ENCODE measurements at places on chromosomes 7 and 10. TPM values are rescaled to one million over a fixed set of nuclear protein-coding genes. Genes with fewer than 3 reads are reported as not detected.

DNA sequence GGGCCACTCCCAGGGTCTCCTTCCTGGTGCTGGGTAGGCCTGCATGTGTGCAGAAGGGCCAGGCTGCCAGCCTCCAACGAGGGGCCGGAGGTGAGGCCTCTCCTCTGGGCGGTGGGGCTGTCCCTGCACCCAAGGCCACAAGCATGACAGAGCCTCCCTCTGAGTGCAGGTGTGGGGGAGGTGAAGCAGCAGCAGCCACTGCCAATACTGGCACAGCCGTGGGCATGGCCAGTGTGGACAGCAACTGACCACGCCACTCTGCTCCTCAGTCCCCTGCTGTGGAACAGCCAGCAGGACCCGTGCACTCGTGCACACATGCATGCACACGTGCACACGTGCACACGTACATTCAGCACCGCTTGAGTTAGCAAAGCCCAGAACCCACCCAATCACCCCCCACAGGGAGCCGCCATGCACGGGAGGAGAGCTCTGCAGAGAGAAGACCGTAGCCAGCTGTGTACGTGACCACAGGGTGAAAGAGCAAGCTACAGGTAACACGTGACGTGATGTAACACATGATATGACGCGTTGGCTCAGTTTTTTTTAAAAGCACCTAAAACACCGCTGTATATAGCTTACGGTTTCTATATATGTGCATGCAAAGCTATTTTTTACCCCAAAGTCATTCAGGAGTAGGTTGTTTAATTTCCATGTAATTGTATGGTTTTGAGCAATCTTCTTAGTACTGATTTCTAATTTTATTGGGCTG lies 23.1 kb downstream of the PAPOLB start:
- no peak for DNase-seq

DNA sequence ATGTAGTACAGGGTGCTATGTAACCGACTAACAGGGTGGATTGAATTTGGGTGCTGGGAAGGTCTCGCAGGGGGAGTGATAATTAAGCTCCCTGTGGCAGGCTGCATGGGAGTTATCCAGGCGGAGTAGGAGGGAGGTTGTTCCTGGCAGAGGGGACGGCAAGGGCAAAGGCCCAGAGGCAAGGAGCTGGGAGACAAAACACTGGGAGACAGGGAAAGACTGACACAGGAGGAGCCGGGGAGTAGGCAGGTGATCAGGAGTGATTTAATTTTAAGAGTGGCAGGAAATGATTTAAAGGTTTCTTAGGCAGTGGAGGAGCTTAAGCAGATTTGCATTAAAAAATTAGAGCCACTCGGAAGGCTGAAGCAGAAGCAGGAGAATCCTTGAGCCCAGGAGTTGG lies 40.7 kb upstream of the LEP start:
- peak; percentile 15 for DNase-seq

DNA sequence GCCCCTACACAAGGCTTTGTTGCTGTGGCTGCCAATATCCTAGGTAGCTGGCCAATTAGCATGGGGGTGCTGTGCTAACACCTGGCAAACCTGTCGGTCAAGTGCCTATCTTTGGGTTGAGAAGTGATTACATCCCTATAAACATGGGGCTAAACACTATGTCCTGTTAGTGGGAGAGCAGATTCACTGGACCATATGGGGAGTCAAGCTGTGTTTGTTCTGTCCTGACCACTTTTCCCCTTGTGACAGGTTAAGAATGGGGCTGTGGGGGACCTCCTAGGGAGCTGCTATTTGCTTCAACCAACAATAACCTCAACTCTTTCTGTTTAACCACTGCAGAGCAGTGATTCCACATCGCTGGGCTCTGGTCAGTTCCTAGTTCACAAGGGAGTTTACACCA lies 151.5 kb upstream of the AOAH start:
- no peak for DNase-seq

GRCh38 chr10:127919418-127920271 lies 12.7 kb downstream of the PTPRE start:
- no peak for DNase-seq

DNA sequence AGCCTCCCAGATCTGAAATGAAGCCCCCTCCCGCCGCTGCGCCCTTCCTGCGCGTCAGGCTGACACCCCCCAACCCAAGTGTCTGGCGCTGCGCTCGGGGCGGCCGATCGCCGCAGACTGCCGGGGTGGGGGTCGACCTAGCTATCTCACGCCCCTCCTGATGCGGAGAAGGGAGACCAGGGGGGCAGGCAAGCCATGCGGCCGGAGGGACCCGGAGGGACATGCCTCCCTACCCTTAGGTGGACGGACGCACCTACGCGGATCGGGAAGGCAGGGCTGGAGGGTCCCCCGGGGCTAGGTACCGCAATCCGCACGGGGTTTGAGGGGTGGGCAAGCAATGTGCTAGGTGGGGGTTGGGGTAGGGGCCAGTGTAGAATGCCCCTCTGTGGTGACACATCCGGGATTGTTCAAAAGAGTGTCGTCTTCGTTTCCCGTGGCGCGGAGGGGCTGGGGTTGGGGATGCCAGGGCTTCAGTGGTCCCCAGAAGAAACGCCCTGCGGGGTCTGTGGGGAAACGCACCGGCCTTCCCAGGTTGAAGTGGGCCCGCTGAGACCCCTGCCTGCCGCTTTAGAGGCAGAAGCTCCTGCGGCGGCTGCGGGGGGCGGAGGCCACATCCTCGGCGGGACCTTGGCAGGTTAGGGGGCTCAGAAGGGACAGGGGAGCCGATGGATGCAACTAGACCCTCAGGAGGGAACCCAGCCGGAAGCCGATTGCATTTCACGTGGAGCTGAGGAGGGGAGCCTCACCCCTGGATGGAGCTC lies 913 bp downstream of the ADCYAP1R1 start:
- no peak for DNase-seq

Gene TAF5
- total RNA-seq: 1.6 TPM

Gene TMEM236
- 0.49 TPM for total RNA-seq

Gene ARMC3
- not detected for total RNA-seq

Gene OGDHL
- 6.0 TPM for total RNA-seq

DNA sequence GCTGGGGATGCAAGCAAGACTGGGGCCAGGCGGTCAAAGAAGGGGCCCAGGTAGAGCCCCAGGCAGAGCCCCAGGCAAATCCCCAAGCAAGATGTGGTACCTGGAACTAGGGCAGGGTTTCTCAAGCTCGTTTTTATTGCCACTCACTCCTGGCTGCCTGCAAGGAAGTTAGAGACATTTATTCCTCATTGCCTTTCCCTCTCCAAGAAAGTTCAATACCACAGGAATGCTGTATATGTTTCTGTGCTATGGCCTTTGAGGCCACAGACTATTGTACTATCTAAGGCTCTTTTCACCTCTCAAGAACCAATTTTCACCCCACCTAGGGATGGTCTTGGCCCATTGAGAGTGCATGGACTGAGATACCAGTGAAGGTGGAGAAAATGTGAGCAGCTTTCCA lies 71.3 kb downstream of the TACC2 start:
- no peak for DNase-seq

Gene ADAM22
- total RNA-seq: 26.4 TPM

- no peak for DNase-seq
Measured at GRCh38 chr7:15397922-15398760, 163.7 kb downstream of the AGMO start.

DNA sequence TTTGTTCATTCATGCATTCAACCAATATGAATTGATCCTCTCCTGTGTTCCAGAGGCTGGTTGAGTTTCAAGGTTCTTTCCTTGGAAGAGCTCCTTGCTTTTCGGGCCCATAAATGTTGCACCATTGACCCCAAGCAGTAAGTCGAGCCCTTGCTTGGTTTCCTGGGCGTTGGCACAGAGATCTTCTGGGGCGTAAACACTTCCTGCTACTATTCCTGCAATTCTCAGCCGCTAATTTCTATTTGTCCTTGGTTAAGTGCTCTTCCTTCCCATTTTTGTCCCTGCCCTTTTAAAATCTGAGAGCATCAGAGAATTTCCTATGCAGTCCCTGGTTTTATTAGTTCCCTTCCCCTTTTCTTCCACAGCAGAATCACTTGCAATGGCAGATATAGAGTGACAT lies 44.1 kb upstream of the ADRB1 start:
- no peak for DNase-seq

GRCh38 chr10:73872190-73872710 lies 2.1 kb downstream of the CAMK2G start:
- no peak for DNase-seq

GRCh38 chr10:19169684-19170083 lies 121.1 kb downstream of the MALRD1 start:
- DNase-seq: no peak

Gene GJD4
- not detected for total RNA-seq

Gene UNCX
- not detected for total RNA-seq

Gene TCF7L2
- 52.5 TPM for total RNA-seq

GRCh38 chr10:23391821-23392220 lies 47.1 kb upstream of the OTUD1 start:
- no peak for DNase-seq

GRCh38 chr10:80701706-80702105 lies 164.0 kb downstream of the SH2D4B start:
- no peak for DNase-seq

Gene CYTH3
- total RNA-seq: 14.9 TPM

DNA sequence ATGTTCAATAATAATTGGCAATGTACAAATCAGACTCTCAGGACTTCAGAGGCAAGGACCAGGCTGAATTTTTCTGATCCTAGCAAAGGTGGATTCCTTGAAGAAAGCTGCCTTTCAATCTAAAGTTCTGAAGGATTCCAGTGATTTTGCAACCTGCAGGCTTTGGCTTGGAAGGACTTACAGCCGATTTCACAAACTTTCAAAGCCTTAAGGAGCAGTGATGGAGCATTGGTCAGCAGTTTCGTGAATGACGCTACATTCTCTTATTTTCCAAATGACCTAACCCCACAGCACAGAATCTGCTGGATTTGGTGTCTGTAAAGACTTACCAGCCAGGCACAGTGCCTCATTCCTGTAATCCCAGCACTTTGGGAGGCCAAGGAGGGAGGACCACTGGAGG lies 167.5 kb downstream of the ARHGAP12 start:
- DNase-seq: no peak

DNA sequence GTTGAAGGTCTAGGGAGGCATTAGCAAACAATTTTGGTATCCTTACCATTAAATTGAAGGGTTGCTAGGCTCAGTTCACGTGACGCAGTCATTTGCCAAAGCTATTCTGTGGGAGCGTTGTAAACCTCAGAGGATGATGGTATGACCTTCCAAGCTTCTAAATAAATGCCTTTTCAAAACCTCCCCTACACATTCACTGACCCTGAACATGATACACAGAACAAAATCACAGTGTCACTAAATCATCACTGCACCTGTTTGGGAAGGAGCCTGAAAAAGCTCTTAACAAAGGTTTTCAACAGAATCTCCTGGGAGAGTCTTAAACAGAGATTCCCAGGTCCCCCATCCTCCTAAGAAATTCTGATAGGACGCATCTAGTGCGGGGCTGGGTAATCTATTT lies 13.2 kb upstream of the CCDC172 start:
- DNase-seq: no peak

DNA sequence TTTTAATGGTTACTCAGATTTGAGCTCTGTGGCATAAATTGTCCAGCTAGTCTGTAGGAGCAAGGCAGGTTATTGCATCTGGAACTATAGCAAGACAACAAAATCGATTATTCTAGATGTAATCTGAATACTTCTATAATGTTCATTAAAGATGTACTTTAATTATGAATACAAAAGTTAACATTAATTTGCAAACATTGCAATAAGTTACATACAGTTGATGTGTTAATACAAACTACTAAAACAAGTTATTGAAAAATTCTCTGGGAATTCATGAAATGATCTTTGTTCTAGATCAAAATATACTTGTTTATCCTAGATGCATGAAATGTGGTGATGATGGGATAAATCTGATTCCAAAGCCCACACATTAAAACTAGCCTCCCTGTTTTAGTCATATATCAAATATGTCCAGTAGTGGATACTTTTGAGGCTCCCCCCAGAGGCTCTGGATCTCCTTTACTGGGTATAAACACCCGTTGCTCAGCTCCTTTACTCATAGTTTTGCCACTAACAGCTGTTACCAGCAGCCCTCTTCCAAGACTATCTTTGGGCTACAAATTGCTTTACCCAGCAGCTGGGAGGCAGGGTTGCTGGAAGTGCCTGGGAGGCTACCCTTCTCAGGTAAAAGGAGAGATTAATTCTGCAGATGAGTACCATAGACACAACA lies 78.1 kb downstream of the ARL4A start:
- DNase-seq: no peak

DNA sequence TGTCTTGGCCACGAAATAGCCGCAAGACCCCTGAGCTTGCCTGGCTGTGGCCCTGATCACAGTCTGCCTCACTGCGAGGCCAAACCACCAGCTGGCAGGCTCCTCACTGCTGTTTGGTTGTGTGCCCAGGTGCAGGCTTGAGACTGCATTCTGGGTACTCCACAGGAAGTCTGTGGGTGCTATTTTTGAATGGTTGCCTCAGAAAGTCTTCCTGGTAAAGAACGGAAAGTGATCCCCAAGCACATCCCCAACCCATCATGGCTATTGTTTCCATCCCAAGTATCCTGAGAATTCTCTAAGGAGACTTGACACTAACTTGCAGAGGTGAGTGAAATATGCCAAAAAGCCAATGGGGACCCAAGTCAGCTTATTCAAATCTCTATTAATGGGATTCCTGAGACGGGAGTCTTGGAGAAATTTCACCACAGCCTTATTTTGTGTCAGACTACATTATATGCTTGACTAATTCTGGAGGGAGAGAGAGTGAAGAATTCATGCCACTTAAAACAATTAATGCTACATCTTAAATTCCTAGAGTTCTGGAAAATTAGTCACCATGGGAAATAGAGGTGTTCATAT lies 170.9 kb downstream of the RAMP3 start:
- no peak for DNase-seq

DNA sequence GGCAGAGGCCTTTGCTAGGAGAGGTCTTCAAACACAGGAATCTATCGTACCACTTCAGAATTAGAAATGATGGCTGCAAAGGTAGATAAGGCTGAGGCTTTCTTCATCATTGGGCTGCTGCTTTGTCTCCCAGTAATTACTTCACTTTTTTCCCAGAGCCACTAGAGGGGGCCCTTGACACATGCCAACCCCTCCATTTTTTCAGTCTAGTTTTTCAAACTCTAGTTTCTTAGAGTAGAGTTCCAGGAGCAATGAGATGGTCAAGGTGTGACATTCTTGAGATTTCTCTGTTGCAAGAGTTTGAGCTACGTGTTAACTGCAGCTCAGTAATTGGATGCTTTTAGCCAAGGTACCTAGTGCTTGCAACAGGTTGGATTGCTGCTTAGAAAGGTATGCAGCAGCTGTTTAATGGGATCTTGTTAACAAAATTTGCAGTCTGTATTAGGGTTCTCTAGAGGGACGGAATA lies 33.8 kb upstream of the RBM20 start:
- peak; percentile 55 for DNase-seq

- no peak for DNase-seq
Measured at GRCh38 chr10:30398193-30398592, 35.8 kb upstream of the MAP3K8 start.

Gene CALML3
- total RNA-seq: not detected

GRCh38 chr10:12513775-12514673 lies 164.7 kb downstream of the CAMK1D start:
- peak; percentile 29 for DNase-seq

- DNase-seq: no peak
Measured at GRCh38 chr7:28840592-28840995, 117.5 kb downstream of the TRIL start.
